ENCODE measurements at places on chromosomes 5 and 9. TPM values are rescaled to one million over a fixed set of nuclear protein-coding genes. Genes with fewer than 3 reads are reported as not detected.

The SPINK6 gene
- polyA plus RNA-seq = not detected

The PDZD2 gene
- polyA plus RNA-seq = not detected

The SIT1 gene
- 0.36 TPM for polyA plus RNA-seq

The CHSY3 gene
- not detected for polyA plus RNA-seq

The PFDN1 gene
- 44.7 TPM for polyA plus RNA-seq

Measured in CD14-positive monocyte (primary cell).